ENCODE measurements at places on chromosomes 6 and 20. TPM values are rescaled to one million over a fixed set of nuclear protein-coding genes. Genes with fewer than 3 reads are reported as not detected.

The GPLD1 gene
- 0.15 TPM for polyA plus RNA-seq

GRCh38 chr6:127402890-127403617, 56.1 kb downstream of the KIAA0408 start:
- no peak for DNase-seq

DNA sequence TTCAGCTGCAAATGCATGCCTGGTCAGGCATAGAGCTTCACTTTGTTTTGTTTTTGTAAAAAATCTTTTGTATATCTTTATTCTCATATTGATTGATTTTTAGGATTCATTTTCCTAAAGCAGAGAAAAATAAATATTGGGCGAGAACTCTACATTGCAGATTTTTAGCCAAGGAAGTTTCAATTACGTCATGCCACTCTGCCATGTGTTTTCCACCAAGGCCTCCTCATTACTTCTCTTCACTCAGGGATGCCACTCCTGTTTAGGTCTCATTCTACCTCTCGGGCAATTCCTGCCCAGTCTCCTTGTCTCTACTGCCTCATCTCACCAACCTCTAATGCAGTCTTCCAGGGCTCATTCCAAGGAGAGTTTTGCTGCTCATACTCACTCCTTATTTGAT, 497.3 kb upstream of the SPTLC3 start:
- no peak for DNase-seq

DNA sequence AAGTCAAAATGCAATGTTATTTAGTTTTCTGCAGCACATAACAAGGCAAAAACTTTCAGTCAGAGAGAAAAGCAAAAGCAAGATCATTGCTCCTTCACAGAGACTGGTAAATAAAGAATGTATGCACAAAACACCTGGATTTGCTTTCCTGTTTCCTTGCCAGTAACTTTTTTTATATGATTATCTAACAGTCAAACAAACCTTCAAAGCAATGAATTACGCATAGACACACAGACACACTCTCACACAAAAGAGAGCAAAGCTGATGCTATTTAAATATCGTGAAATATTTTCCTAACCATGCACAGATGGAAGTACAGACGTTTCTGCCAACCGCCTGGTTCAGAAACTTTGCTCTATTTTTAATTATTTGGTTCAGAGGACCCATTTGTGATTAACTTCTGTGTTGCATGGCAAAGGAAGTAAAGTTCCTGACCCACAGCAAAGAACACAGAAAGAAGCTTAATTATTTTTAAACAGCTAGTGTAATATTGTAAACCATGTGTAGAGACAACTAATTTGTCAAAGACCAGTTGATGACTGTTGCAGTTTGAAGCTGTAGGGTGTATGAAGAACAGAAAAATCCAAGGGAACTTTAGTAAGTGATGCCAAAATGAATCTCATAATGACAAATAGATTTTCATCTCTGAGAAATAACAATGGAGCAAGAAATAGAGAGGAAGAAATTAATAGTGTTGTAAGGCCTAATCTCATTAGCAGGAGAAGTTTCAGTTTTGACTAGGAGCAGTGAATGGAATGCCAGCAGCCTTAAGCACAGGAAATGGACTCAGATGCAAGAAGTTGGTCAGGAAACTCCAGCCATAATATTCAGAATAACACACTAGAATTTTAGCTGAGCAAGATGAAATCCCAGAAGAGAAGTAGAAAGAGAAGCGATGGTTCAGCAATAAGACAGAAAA, 24.1 kb downstream of the ATXN1 start:
- DNase-seq: no peak

- no peak for DNase-seq
These were observed 5.0 kb downstream of the MANBAL start for GRCh38 chr20:37294262-37294981.
